Cardiac muscle cell (in vitro differentiated cells and primary cell): ENCODE measurements at places on chromosomes 3 and 15. TPM values are rescaled to one million over a fixed set of nuclear protein-coding genes. Genes with fewer than 3 reads are reported as not detected.

DNA sequence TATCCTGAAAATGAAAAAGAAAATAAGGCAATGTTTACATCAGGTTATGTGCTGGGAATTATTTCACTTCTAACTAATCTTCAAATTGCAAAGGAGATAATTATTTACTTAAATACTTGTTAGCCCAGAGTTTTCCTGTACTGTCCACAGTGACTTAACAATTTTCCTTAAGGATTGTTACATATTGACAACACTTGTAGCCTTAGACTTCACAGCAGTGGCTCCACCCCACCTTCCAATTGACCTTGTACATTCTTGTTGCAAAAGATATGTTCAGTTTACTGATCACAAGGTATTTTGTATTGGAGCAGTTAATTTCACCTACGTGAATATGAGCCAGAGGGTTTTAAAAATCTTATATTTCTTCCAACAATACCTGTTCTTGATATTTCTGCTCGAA is 376.9 kb downstream of the CNTN6 start:
- H3K4me3 ChIP-seq = no peak overlapping the region
- H3K36me3 ChIP-seq = no peaks in the 10 kb centered on the region
- DNase-seq = no peak
- H3K4me1 ChIP-seq = no peaks in the 10 kb centered on the region

DNA sequence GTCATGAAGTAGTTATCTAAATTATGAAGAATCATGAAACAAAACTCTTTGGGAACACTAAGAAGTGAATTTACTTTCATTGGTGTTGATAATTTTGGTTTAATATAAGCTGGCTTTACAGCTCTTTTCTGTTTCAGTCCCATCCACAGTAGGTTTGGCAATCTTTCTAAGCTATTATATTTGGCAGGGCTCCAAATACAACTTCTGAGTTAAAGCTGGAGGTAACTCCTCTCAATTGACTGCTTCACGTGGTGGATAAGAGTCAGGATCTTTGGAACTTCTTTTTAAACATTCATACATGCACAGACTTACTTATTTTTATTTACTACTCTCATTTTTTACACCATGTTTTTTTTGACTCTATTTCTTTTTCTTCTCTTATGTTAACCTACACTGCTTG is 106.5 kb upstream of the EPHA3 start:
- H3K36me3 ChIP-seq = no peaks in the 10 kb centered on the region
- peaks cover 7% of the 10 kb centered on the region for H3K4me1 ChIP-seq

DNA sequence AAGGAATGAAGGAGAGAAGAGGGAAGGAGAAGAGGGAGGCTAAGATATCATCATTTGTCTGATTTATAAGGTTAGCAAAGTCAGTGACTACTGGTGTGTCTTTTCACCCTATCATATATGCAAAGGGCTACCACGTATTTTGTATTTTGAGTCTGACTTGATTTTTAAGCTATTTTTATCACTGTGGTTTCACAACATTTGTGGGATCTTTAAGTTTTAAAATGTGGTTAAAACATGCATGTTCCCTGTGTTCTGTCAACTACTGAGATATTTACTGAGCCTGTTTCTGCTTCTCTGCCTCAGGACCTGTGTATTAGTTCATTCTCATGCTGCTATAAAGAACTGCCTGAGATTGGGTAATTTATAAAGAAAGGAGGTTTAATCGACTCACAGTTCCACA is 22.5 kb upstream of the SPTSSB start:
- DNase-seq = no peak
- no peaks in the 10 kb centered on the region for H3K36me3 ChIP-seq
- H3K4me1 ChIP-seq = no peaks in the 10 kb centered on the region
- no peak overlapping the region for H3K27ac ChIP-seq
- no peaks in the 10 kb centered on the region for H3K27me3 ChIP-seq

GRCh38 chr3:43023066-43023465 is 44.0 kb downstream of the GASK1A start:
- H3K27ac ChIP-seq = no peak overlapping the region
- no peaks in the 10 kb centered on the region for H3K36me3 ChIP-seq
- no peak overlapping the region for H3K4me3 ChIP-seq
- no peak for DNase-seq
- H3K4me1 ChIP-seq = no peaks in the 10 kb centered on the region

Gene REC114
- total RNA-seq = 2.3 and 2.8 TPM in 2 replicates

Gene PIAS1
- 13.1 and 29.0 TPM in 2 replicates for total RNA-seq

Gene AADACL2
- not detected in 2 replicates for total RNA-seq
